ENCODE measurements at places on chromosomes 7 and 10.
A peak's percentile ranks its signal among the peaks of the same experiment; 100 is the strongest.

- DNase-seq: no peak
Measured at GRCh38 chr7:82434275-82435022, 9.1 kb downstream of the CACNA2D1 start.

GRCh38 chr10:35271086-35271858, 65.0 kb upstream of the CCNY start:
- DNase-seq: peak; percentile 52

DNA sequence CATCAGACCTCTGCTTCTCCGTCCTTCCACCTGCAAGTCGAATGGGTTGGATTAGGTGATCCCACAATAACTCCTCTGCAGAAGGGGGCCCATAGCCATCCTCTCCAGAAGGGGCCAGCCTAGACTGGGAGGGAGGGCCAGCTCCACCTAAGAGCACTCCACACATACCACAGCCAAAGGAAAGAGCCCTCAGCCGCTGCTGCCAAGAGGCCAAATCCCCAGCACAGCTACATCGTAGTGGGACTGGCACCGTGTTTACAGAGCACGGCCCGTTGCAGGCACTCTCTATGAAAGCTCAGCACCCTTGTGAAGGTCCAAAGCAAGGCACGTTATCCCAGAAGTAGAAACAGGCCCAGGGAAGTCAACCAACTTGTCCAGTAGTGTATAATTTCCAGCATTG, 5.4 kb downstream of the KCNH2 start:
- no peak for DNase-seq

- no peak for DNase-seq
Measured at GRCh38 chr10:14372606-14373005, 41.9 kb upstream of the FRMD4A start.

GRCh38 chr10:11227103-11227502, 209.4 kb downstream of the CELF2 start:
- no peak for DNase-seq

DNA sequence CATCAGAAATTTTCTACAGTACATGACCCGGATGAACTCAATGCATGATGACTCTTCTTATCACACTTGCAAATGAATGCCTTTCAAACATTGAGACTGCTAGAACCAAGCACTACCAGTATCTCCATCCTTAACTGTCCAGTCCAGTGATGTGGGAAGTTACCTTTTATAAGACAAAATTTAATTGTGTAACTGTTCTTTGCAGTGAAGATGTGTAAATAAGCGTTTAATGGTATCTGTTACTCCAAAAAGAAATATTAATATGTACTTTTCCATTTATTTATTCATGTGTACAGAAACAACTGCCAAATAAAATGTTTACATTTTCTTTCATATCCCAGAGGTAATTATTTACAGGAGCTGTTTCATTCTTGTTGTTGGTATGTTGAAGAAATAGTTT, 40.1 kb downstream of the LGI1 start:
- no peak for DNase-seq

- no peak for DNase-seq
Measured at GRCh38 chr7:133510326-133511055, 257.6 kb downstream of the EXOC4 start.

DNA sequence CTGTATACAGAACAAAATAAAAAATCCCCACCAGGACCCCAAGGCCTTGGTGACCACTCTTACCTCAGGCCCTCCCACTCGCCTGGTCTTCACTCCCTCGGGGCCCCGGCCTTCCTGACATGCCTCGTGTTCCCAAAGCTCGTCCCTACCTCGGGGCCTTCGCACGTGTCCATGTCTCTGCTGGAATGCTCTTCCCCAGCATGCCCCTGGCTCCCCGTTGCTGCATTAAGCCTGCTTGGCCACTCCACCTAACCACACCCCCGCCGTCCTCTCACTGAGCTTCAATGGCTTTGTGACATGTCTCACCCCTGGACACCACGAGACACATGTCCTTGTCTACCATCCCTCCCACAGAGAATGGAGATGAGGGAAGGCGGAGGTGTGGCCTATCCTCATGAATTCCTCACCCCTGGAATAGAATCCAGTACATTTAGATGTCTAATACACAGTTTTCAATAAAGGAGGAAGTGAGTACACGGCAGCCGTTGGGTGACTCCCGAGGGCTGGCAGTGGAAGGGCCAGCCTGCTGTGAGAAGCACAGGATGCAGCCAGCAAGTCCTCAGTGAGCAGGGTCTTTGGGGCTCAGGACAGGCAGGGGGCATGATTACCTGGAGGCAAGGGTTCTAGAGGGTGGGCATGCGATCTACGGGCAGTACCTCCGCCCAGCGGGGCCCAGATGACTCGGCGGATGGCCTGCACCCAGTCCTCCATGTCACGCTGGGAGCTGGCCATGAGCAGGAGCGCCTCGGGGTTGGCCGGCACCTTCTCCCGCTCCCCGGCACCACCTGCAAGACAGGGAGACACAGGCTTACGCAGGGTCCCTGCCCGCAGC, 125.7 kb downstream of the ARHGAP22 start:
- no peak for DNase-seq

DNA sequence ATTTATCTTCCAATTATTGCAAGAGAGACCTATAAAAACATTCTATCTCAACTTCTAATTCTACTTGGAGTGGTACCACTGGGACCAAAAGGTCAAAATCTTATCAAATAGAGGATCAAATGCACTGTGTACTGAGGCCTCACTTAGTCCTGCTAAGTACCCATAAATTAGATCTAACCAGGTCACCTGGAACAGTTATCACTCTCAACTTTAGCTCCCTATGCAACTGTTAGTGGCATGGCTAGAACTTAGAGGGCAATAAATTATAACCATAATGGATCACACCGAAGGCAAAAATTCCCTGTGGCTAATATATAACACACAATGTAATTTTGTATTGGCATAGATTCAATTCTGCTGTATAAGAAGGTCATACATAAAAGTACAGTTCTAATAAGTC, 428.9 kb downstream of the PCDH15 start:
- peak; percentile 66 for DNase-seq

GRCh38 chr10:86862373-86862772, 95.0 kb downstream of the MMRN2 start:
- no peak for DNase-seq

DNA sequence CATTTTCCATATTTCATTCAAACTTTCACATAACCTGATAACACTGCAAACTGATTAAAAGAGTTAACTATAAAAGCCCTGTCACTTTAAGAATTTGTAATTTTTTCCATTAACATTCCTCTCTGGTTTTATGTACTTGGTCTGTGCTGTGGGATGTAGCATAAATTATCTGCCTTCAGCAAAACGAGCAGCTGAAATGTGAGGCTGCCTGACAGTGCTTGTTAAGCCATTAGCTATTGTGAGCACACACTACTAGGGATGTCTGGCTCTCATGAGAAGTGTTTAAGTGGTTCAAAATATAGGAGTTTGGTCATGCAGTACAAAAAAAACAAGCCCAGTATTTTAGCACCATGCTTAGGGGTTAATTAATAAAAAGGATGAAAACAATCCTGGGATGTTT, 63.0 kb downstream of the HOXA1 start:
- DNase-seq: peak; percentile 71

DNA sequence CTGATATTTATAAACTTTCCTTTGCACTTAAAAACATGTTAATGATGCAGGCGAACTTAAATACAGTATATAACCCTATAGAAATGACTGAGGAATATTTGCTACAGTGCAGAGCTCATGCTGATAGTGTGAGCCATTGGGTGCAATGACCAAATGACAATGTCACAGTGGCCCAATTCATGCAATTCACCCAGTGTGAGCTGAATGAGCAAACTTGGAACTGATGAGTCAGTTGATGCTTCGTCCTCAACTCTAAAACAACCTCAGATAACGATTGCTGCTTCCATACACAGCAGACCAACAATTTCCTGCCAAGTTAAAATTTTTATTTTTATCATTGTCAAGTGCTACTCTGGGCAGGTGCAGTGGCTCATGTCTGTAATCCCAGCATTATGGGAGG, 12.1 kb upstream of the ZC3HAV1L start:
- no peak for DNase-seq

DNA sequence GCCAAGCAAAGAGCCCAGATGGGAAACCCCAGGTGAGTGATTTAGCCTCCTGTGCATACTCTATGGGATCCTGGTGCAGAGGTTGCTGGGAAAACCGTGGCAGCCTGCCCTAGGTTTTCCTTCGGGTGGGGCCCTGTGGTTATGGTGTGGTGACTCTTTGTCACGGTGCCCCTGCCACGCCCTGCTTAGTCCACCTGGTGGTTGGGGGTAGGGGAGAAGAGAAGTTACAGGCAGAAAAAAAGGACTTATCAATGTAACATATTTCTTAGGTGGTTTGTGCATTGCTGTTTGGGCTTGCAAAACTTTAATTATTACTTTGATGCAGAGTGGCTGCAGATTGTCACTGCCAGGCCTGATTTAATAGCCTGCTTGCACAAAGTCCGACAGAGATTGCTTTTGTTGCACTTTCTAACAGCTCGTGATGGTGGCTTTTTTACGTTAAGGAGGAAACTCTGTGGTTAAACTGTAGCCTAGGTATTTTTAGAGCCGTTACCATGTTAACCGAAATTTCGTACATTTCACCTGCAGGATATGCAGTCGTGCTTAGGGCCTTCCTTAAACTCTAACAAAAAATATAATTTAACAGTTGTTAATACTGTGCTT, 197.4 kb downstream of the RNLS start:
- peak; percentile 15 for DNase-seq

GRCh38 chr10:117746541-117747448, 204.2 kb downstream of the EMX2 start:
- no peak for DNase-seq

DNA sequence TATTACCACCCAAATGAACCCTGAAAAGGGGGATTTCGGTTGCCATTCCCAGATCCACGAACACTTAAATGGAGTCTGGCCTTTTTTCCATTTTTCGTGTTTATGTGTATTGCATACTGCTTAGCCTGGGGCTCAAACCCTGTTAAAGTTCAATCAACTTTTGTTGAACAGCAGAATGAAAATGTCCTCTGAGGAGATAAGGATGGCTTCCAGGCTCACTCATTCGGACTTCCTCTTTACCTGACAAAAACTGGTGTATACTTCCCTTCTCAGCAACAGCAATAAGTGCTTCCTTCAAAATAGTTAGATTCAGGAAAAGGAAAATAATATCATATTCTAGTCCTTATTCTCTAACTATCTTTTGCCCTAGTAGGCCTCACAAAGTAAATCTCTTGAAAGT, 61.1 kb upstream of the ARID5B start:
- no peak for DNase-seq

DNA sequence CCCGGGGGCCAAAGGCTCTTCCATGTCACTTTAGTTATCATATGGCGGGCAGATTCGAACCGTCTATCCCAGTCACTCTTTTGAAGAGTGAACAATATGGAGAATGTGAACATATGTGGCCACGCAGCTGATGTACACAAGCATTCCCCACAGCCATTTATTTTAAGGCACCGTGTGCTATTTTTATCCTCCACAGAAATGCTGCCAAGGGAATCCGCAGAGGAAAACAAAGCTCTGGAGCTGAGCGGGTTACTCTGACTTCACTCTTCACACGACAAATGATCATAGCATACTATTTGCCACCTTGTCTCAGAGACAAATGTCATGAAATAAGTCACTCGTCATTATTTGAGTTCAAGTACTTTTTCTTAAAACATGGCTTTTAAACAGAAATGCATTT, 100.3 kb downstream of the CTBP2 start:
- no peak for DNase-seq

GRCh38 chr7:36765605-36766004, 41.3 kb upstream of the AOAH start:
- no peak for DNase-seq

Measured in NCI-H1417 (cell line).